ENCODE measurements at places on chromosomes 1 and 21. TPM values are rescaled to one million over a fixed set of nuclear protein-coding genes. Genes with fewer than 3 reads are reported as not detected.

The CELA3A gene
- total RNA-seq: not detected

The OR10J1 gene
- not detected for total RNA-seq

The LIN28A gene
- 1,538 TPM for total RNA-seq

The LCE2C gene
- not detected for total RNA-seq

The FMO5 gene
- total RNA-seq: 0.35 TPM

The AIM2 gene
- total RNA-seq: 2.1 TPM

DNA sequence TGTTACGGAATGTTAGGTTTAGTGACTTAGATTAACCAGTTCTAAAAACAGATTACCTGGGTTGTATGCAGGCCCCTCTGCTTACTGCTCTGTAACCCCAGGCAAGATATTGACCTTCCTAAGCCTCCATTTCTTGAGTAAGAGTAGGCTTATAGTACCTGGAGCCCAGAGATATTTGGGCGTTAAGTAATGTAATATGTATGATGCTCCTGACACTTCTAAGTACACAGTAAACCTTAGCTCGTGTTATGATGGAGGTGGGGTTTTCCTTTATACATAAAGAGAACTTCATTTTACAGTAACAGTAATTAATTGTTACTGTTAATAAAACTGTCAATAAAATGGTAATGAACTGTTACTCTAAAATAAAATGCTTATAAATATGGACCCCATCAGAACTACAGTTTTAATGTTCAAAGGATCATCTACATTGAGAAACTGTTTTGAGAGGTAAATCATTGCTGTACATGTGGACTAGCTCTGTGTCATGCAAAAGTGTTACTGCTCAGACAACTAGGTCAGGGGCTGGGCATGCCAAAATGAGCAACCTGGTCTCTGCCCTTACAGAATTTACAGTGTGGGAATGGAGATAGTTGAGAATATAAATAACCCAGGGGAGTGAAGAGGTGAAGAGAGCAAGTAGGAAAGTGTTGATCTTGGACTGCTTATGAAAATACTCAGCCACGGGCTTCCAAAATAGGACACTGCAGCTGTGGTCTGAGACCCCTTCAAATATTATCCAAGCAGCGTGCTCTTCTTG, 26.6 kb downstream of the LRRC8C start:
- no peak for DNase-seq
- H3K4me3 ChIP-seq: no peak overlapping the region
- no peaks in the 10 kb centered on the region for H3K27me3 ChIP-seq
- no peaks in the 10 kb centered on the region for H3K4me1 ChIP-seq
- H3K27ac ChIP-seq: no peak overlapping the region
- H3K36me3 ChIP-seq: no peaks in the 10 kb centered on the region

DNA sequence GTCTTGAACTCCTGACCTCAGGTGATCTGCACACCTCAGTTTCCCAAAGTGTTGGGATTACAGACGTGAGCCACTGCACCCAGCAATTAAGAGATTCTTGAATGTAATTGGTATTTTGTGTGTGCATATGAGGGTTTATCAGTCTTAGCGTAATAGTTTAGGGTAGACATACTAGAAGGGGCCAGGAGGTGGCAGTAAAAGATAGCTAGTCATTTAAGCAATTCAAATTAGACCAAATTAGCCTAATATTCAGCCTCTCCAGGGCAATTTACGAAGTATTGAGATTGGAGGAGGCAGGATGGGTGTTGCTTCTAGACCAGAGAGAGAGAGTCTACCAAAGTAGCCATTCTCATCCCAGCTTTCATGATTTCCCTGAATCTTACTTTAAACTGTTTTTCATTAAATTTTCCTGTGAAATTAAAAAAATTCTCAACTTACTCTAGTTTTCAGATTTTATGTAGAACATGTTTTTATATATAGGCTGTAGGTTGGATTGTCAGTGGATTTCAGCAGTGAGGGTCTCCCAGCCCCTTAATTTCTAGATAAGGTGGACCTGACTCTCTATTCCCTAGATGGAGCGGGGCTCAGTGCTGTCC, 119.7 kb downstream of the HHAT start:
- H3K27ac ChIP-seq: no peak overlapping the region
- no peaks in the 10 kb centered on the region for H3K27me3 ChIP-seq
- no peaks in the 10 kb centered on the region for H3K4me1 ChIP-seq
- H3K4me3 ChIP-seq: no peak overlapping the region
- H3K36me3 ChIP-seq: no peaks in the 10 kb centered on the region

GRCh38 chr1:219049501-219049900, 124.2 kb upstream of the LYPLAL1 start:
- no peak for DNase-seq
- H3K27me3 ChIP-seq: no peaks in the 10 kb centered on the region
- no peak overlapping the region for H3K27ac ChIP-seq
- no peaks in the 10 kb centered on the region for H3K36me3 ChIP-seq
- no peaks in the 10 kb centered on the region for H3K4me1 ChIP-seq

DNA sequence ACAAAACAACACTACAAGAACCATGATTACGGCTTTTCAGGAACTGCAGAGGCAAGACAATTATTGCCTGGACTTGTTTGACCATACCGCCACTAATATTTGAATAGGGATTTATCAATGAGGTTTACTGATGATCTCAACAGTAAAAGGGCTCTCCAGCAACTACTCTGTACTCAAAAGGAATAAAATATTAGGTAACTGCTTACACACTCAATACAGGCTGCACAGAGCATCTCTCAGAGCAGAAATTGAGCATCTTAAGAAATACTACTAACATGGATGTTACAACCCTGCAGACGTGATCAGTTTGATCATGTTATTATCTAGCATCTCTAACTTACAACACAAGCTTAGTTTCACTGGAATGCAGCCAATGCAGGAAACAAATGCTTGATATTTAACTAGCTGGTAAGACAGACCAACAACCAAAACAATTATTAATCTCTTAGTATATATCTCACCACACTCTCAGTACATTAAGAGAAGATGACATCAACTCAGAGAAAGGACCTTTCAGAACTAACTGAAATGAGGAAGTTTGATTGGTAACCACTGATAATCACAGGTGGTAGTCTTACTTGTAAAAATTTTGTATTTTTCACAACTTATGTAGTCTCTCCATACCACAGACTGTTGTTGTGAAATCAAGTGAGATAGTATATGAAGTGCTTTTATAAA, 52.2 kb downstream of the PUM1 start:
- no peaks in the 10 kb centered on the region for H3K36me3 ChIP-seq
- H3K27ac ChIP-seq: no peak overlapping the region
- H3K4me1 ChIP-seq: peaks cover 29% of the 10 kb centered on the region
- H3K4me3 ChIP-seq: no peak overlapping the region
- no peak for DNase-seq

DNA sequence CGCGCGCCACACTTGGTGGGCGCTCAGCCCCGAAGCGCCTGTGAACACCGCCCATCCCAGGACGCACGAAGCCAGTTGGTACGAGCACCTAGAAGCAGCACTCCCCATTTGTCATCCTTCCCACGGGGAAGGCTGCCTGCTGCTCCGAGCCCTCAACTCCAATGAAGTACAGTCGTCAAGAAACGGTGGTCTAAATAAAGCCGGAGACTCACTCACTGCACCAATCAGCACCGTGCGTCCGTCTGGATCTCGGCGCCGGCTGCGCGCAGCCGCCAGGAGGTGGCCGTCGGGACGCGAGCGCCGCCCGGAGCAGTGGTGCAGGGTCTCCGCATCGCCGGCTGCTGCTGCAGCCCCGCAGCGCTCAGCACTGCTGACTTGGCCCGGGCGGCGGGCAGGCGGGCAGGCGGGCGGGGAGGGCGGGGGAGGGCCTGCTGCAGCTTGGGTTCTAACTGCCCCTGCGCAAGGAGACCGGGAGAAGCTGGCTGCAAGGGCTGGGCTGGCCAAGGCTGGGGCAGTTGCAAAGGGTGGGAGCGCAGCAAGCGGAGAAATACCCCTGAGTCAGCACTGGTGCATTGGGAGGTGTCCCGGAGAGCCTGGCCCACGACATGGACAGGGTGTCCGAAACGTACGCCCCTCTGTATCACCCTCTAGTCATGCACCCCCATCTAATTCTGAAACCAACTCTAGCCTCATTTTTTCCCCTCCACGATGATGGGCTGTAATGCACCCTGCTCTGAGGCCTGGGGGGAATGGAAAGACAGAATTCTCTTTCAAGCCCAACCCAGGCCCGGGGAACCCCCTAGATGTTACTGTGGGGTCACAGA, 35.8 kb upstream of the H6PD start:
- H3K27me3 ChIP-seq: peaks cover 70% of the 10 kb centered on the region
- H3K4me1 ChIP-seq: peaks cover 14% of the 10 kb centered on the region
- DNase-seq: peak; percentile 87
- H3K27ac ChIP-seq: no peak overlapping the region
- H3K4me3 ChIP-seq: peak overlapping the region; percentile 49

GRCh38 chr1:221696718-221697461, 45.0 kb downstream of the DUSP10 start:
- H3K4me3 ChIP-seq: no peak overlapping the region
- no peaks in the 10 kb centered on the region for H3K27me3 ChIP-seq
- no peak for DNase-seq
- no peaks in the 10 kb centered on the region for H3K4me1 ChIP-seq

- H3K27me3 ChIP-seq: peaks cover 63% of the 10 kb centered on the region
- peaks cover 23% of the 10 kb centered on the region for H3K4me1 ChIP-seq
- H3K36me3 ChIP-seq: no peaks in the 10 kb centered on the region
Observed at GRCh38 chr1:41381692-41382479, 20.7 kb downstream of the FOXO6 start.

- no peak overlapping the region for H3K4me3 ChIP-seq
- H3K36me3 ChIP-seq: no peaks in the 10 kb centered on the region
- H3K27ac ChIP-seq: no peak overlapping the region
- no peak for DNase-seq
- peaks cover 37% of the 10 kb centered on the region for H3K27me3 ChIP-seq
- peaks cover 25% of the 10 kb centered on the region for H3K4me1 ChIP-seq
Observed at GRCh38 chr1:203632941-203633340, 6.3 kb downstream of the ATP2B4 start.

DNA sequence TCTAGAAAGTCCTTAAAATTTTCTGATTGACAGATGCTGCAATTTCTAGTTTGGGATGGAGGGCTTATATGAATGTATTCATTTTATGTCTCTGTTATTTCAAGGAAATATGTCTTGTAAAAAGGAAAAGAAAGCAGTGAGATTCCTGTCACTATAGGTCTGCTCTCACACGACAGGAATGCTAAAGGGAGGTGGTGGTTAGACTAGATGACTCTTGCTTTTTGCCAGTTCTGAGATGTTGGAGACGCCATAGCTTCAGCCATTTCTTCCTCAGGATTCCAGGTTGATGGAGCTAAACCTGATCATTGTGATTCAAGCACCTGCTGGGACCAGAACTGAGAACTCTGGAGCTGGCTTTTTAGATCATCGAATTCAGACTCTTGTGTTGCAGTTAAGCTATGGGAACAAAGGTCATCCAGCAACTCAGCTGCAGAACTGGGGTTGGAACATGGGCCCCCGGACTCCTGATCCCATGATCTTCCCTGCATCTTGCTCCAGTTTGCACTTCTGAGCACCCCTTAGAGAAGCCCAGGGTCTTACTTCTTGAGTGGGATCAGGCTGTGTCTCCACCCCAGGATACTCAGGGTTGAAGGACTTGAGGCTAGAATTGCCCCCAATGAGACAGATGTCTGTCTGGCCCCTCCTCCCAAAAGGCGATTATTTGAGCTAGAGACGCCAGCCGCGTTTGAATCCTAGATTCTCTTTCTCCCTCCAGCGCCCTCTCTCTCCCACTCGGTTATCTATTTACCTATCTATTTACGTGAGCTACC, 46.7 kb upstream of the FOXO6 start:
- peak; percentile 39 for DNase-seq

- no peaks in the 10 kb centered on the region for H3K36me3 ChIP-seq
- H3K27me3 ChIP-seq: no peaks in the 10 kb centered on the region
- H3K27ac ChIP-seq: no peak overlapping the region
- H3K4me3 ChIP-seq: no peak overlapping the region
Observed at GRCh38 chr1:58941471-58942289, 157.8 kb upstream of the JUN start.

- no peak for DNase-seq
- no peak overlapping the region for H3K27ac ChIP-seq
- no peaks in the 10 kb centered on the region for H3K27me3 ChIP-seq
- H3K4me1 ChIP-seq: peaks cover 23% of the 10 kb centered on the region
Observed at GRCh38 chr1:74731399-74732052, 1.3 kb downstream of the CRYZ start.

DNA sequence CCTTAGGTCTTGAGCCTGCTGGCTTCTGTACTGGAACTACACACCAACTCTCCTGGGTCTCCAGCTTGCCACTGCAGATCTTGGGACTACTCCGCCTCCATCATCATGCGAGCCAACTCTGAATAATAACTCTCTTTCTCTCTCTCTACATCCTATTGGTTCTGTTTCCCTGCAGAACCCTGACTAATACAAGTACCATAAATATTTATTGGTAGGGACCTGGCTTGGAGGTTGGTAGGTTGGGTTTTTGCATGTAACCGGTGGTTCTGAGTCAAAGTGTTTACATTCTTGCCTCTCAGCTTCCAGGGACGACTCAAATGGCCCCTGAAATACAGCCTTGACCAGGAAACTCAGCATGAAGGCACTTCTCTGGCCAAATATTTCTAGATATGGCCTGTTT, 110.4 kb downstream of the KCND3 start:
- no peak overlapping the region for H3K27ac ChIP-seq
- no peaks in the 10 kb centered on the region for H3K27me3 ChIP-seq
- no peaks in the 10 kb centered on the region for H3K4me1 ChIP-seq

All from GM23338 (cell line).